ENCODE measurements at places on chromosomes 13 and 19.

DNA sequence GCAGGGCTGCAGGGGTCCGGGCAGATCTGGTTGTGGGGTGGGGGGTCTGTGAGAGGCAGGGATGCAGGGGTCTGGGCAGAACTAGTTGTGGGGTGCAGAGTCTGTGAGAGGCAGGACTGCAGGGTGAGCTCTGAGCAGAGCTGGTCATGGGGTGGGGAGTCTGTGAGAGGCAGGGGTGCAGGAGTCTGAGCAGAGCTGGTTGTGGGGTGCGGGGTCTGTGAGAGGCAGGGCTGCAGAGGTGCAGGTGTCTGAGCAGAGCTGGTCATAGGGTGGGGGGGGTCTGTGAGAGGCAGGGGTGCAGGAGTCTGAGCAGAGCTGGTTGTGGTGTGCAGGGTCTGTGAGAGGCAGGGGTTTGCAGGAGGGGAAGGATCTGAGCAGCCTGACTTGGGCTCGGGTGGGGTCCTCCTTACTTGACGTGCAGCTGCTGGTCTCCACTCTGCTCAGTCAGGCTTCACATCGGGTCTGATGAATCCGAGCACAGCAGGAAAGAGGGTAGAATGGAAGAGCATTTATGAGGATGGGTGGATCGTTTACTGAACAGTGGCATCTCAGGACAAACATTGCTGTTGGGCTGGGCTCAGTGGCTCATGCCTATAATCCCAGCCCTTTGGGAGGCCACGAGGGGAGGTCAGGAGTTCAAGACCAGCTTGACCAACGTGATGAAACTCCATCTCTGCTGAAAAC lies 31.2 kb downstream of the IGFL2 start:
- DNase-seq = no peak

GRCh38 chr13:110557610-110558305 lies 3.8 kb downstream of the RAB20 start:
- peak; percentile 47 for DNase-seq

- DNase-seq = no peak
These were observed 170.4 kb upstream of the UBL3 start for GRCh38 chr13:30020726-30021312.

DNA sequence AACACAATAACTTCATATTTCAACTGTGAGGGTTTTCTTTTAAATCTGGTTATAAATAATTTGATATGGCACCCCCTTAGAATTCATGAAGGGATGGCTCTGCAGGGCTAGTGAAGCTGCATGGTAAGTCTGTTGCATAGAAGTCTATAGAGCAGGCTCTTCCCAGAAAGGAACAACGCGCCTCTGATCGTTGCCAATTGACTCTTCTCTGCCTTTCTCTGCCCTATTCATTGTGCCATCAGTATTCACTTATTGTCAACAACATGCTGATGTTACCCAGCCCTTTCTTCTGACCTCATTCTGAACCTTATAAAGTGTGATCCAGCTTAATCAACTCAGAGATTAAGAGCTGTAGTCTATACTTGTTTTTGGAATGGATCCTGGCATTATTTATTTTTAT lies 16.3 kb upstream of the DCT start:
- no peak for DNase-seq

- DNase-seq = no peak
These were observed 18.8 kb downstream of the HIPK4 start for GRCh38 chr19:40370997-40371801.

GRCh38 chr13:112899281-112900225 lies 69.5 kb upstream of the MCF2L start:
- DNase-seq = no peak

DNA sequence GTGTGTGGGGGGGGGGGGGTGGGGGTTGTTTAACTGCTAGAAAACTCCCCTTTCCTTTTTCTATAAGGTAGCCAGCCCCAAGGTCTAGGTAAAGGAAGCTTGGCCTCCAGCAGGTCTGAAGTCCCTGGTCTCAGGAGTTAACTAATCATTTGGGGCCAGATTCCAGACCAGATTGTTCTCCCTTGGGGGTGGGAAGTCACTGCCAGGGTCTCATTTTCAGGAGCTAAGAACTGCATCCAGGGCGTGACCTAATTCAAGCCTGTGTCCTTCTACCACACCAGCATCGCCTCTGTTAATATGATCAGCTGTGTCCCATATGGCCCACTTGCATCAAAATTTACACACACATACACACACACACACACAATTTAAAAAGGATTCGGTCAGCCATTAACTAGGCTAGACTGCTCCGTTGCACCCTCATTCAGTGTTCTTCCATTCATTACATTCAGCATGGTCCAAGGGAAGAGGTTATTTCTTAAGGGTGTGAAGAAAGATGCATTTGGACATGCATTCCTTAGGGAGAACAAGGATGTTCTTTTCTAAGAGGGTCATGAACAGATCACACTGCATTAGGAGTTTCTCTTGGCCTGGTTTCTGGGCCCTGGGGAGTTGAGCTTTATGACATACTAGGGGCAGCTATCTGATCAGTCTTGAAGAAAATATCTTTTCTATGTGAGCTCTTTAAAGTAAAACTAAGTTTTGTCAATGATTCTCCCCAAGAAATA lies 91.0 kb downstream of the FGF14 start:
- no peak for DNase-seq

DNA sequence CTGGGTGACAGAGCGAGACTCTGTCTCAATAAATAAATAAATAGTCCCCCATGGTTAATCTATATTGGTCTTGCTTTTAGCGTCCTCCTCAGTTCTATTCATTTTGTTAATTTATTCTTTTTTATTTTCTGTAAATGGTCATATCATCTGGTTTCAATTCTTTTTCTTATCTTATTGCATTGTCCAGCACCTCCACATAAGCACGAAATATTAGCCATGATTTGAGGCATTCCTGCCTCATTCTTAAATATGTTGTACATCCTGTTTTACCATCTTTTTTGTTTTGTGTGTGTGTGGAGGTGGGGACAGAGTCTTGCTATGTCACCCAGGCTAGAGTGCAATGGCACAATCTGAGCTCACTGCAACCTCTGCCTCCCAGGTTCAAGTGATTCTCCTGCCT lies 24.6 kb upstream of the CCDC124 start:
- no peak for DNase-seq
